Fibroblast of skin of left biceps (primary cell): ENCODE measurements at places on chromosomes 16 and 17.

GRCh38 chr17:78995022-78995760 is 14.4 kb downstream of the CANT1 start:
- no peak for DNase-seq

GRCh38 chr16:68478526-68479250 is 30.4 kb upstream of the SMPD3 start:
- no peak for DNase-seq

GRCh38 chr17:71398025-71398424 is 722.8 kb upstream of the SOX9 start:
- DNase-seq = no peak

- no peak for DNase-seq
These were observed 33.7 kb upstream of the AXIN2 start for GRCh38 chr17:65595071-65595656.

DNA sequence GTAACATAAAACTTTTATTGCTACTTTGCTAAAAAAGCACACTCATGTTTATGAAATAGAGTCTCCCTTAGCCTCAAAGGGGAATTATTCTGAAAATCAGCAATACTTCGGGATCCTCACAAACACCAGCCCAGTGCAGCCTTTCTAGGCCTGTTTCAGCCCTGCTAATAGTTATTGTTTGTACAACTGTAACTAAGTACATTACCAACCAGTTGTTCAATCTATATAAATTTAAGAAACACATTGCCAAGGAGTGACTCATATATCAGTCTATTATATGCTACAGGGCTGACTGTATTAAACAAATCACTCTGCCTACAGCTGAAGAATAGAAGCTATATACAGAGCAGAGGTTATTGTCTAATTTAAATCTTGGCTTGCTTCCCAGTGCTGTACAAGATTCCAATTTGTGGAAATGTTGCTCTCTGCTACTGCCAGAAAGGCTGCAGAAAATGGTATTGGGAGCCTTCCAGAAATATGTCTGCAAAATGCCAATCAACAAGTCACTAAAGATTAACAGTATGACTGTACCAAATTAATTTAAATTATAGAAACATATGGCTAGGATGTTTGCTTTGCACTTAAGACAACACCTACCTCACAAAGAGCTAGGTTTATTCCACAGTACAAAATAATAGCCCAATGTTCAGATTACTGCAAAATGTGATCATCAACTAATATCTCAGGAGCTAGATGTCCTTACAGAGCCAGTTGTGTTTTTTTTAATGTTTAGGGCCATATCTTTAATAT is 49.7 kb downstream of the TOX3 start:
- DNase-seq = peak; percentile 1

GRCh38 chr17:27978689-27979175 is 63.7 kb upstream of the NLK start:
- no peak for DNase-seq
